ENCODE measurements at places on chromosomes 2 and 18.
A peak's percentile ranks its signal among the peaks of the same experiment; 100 is the strongest.

- DNase-seq: no peak
Observed at GRCh38 chr18:8783335-8783993, 78.1 kb downstream of the MTCL1 start.

DNA sequence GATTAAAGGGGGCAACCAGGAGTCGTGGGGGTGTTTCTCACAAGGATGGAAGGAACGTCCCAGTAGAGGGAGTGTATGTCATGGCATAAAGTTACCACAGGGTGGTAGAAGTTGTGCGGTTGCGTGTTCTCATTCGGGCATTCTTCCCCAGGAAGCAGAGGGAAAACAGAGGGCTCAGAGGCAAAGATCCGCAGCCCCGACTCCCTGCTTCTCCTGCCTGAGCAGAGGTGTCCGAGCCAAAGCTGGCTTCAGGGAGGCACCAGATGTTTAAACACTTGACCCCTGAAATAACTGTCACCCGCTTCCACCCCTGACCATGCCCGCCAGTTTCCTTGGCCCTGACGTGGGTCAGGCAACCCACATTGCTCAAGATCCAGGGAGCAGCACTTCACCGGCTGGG lies 83.7 kb downstream of the EN1 start:
- DNase-seq: no peak

- DNase-seq: no peak
Observed at GRCh38 chr2:99451280-99451679, 38.5 kb downstream of the REV1 start.

- DNase-seq: no peak
Observed at GRCh38 chr2:233977296-233977837, 60.2 kb downstream of the TRPM8 start.

GRCh38 chr18:28422577-28422976 lies 245.6 kb upstream of the CDH2 start:
- no peak for DNase-seq

DNA sequence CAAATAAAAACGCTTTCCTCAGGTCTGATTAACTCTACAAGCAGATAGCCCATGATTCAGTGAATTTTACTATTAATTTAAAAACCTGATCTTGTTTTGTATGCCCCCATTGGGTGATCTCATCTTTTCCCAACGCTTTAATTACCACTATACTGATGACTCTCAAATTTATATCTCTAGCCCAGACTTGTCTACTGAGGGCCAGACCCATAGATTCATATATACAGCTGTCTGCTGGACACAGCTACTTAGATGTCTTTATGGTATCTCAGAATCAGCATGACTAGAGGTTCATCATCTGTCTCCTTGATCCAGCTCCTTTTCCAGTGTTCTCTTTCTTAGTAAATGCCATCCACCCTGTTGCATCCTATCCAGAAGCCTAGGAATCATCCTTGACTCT lies 33.8 kb downstream of the TAF1B start:
- DNase-seq: no peak

DNA sequence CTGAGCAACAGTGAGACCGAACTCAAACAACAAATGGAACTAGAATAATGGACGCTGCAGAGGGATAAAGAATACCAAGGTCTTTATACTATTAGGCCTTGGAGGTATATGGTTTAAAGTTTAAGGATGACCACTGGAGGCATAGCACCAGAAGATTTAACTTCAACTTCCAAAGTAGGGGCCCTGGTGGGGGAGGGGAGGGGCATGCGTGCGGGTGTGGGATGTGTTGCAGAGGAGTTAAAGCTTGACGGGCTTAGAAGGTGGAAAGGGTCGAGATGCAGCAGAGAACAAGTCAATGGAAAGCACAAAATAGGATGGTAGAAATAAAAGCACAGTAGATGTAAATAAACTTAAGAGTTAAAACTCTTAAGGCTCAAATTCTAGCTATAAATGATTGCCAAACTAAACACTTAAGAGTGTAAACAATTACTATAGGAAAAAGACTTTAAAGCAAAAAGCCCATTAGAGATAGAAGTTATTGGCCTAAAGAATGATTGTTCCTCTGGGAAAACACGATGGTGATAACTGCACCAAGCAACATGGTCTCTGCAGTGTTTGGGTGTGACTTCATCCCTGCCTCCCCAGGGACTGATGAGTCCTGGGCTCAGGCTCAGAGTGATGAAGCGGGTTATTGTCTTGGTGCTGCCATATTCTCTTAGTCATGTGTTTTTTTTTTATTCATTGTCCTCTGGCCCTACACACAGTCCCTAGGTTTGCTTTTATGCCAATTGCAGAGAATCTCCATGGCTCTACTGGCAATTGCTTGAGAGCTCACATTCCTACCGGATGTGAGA lies 13.0 kb downstream of the RRM2 start:
- peak; percentile 64 for DNase-seq

DNA sequence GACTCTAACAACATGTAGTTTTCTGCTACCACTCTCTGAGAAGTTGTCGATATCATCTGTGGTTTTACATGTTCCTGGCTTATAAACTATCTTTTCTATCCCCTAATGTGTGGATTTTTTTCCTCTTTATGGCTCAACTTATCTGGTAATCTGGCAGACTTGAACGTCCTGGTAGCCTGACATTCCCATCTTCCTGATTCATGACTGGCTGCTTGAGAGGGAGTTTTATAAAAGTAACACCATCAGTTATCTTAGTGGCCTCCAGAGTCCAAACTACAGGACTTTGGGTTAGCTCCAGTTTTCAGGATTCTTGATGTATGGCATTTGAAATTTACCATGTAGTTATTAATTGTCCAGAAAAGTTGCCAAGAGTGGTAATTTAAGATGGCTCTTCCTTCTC lies 174.0 kb upstream of the GULP1 start:
- DNase-seq: no peak

GRCh38 chr2:191836853-191837769 lies 9.8 kb downstream of the CAVIN2 start:
- peak; percentile 15 for DNase-seq

GRCh38 chr2:177889818-177890460 lies 182.6 kb downstream of the PDE11A start:
- DNase-seq: no peak

GRCh38 chr2:65377556-65378192 lies 54.7 kb downstream of the SPRED2 start:
- no peak for DNase-seq

DNA sequence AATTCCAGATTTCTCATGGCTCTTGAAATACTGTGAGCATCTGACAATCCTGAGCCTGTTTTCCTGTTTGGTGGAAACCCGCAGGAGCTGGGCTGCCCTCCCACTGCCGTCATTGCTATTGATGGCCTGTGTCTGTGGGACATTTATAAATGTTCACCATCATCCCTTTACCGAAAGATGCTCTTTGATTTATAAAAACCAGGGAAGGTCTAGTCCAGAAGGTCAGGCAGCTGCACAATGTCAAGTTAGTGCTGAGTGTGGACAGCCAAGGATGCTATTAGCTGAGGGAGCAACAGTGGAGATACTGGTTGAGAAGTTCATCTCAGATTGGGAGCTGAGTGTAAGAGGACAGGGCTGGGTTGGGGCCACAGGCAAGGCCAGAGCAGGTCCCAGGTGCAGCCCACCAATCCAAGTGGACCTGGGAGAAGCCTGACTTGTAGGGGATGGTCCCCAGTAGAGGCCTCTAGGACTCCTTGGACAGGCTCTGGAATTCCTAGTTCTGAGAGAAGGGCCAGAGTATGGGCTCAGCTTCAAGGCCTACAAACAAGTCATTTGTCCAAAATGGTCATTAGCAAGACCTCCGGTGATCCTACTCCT lies 55.1 kb downstream of the COPS8 start:
- DNase-seq: no peak

DNA sequence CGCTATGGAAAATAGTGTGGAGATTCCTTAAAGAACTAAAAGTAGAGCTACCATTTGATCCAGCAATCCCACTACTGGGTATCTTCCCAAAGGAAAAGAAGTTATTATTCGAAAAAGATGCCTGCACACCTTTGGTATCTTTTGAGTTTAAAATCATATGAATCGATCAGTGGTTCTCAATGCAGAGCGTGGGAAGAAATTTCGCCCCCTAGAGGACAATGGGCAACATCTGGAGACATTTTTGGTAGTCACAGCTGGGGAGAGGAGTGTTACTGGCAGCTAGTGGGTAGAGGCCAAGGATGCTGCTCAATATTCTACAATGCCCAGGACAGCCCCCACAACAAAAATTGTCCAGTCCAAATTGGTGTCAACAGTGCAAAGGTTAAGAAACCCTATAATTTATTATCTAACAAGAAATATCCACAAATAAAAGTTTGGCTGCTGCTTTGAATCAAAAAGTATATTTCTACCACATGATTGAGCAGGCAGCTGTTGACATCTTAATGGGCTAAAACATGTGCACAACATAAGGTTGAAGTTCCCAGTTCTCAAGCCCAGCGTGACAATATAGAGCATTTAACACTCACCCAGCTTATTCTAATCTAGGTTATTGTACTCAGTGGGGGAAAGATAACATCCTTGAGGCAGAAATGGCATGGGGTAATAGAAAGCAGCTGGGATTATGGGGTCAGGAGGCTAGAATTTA lies 425.7 kb downstream of the LRATD1 start:
- peak; percentile 32 for DNase-seq

DNA sequence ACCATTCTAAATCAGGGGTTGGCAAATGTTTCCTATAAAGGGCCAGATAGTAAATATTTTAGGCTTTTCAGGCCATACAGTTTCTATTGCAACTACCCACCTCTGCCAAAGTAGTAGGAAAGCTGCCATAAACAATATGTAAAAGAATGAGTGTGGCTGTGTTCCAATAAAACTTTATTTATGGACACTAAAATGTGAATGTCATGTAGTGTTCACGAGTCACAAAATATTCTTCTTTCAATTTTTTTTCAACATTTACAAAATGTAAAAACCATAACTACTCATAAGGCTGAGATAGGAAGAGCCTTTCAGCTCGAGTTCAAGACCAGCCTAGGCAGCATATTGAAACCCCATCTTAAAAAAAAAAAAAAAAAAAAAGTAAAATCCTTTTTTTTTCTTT lies 13.4 kb downstream of the KCNG3 start:
- no peak for DNase-seq

- no peak for DNase-seq
Observed at GRCh38 chr2:71256421-71256820, 29.5 kb upstream of the PAIP2B start.

DNA sequence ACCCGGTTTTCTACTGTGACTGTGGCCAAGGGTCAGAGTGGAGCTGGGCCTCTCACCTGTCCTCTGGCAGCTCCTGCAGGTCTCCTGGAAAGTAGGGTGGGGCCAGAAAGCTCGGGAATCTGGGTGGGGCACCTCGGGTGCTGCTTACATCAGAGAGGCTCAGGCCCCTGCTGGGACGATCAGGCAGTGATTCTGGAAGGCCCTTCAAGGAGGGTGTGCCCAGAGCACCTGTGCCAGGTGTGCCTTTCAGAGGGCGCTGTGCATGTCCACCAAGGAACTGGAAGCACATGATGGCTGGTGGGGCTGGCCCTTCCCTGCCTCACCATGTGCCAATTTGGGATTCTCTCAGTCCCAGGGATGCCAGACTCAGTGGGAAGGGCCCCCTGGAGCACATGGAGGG lies 44.0 kb downstream of the ATP6V1C2 start:
- DNase-seq: no peak

DNA sequence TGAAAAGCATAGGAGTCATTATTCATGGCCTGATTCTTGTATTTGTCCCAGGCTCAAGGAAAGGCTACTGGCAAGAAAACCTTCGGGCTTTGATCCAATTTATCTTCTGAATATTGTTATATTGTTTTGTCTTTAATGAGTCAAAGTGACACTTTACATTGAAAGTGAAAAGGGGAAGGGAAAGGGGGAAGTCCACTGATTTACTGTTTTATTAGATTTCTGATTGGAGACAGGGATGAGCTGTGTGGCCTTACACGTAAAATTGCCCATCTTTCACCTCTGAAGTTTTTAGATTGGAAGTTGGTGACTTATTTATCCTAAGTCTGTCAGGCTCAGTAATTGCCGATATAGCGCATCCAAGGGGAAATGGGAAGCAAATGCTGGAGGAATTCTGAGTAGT lies 843.8 kb upstream of the LRRTM1 start:
- DNase-seq: no peak

DNA sequence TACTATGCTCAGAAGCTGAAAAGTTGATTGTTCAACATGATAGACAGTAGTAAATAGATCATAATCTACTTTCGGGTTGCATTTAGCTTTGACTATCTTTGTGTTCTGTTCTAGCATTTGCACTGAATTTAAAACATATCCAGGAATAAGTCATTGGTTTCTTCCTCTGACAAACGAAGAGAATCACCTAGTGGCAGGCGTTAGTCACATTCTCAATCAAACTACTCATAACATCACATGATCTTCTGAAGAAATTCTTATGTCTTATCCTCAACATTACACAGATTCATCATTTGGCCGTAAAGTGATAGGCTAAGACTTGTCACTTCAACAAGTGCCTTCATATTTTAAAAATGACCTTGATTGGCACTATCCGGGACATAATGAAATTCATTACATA lies 63.6 kb upstream of the TTC21B start:
- no peak for DNase-seq

DNA sequence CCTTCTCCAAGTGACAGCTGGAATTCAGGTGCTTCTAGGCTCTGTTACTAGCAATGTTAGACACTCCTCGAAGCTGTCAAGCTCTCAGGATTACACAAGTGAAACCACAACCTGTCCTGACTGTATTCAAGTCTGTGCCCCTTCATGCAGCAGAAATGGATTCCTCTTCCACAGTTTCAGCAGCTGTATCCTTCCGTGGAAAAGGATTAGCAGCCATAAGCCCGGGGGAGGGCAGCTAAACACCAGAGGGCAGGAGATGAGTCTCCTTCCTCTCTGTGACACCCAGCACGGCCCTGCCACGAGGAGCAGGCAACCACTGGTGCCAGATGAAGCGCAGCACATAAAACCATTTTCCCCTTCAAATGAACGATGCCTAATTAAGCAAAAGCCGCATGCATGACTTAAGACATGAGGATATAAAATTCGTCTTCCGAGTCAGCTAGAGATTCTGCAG lies 1.2 kb downstream of the ST3GAL5 start:
- peak; percentile 85 for DNase-seq

GRCh38 chr2:10436583-10437110 lies 11.5 kb downstream of the ODC1 start:
- no peak for DNase-seq

- DNase-seq: no peak
Observed at GRCh38 chr2:53777134-53777533, 9.5 kb downstream of the CHAC2 start.

- no peak for DNase-seq
Observed at GRCh38 chr2:39706312-39706711, 40.6 kb downstream of the TMEM178A start.

DNA sequence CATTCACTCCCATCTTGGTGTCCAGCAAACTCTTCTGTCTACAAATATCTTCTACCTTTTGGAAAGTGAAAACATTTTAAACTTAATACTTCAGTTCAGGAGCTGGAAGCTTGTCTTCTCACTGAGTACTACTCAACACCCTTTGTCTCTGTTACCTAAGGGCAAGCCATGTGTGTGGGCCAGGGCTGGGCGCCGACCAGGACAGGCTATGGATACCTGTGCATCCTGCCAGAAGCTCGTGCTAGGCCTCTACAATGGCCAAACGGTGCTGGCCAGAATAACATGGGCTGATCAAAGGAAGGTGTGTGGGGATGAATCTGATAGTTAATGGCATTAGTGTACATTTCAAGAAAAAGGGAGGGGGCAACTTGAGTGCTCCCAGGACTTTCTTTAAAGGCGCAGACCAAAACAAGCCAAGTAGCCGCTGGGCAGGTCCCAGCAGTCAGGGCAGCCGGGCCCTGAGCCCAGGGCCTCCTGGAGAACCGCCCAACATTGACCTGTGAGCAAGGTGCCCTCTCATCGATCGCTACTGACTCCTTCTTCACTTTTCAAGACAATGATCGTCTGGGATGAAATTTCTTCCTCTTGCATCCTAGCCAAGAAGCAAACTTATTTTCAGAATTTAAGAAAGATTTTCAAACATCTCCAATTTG lies 29.0 kb upstream of the ID2 start:
- DNase-seq: no peak

Measured in NCI-H2171 treated with DMSO at 0.1 percent for 48 hours (cell line).